ENCODE measurements at places on chromosomes 11 and 22.

DNA sequence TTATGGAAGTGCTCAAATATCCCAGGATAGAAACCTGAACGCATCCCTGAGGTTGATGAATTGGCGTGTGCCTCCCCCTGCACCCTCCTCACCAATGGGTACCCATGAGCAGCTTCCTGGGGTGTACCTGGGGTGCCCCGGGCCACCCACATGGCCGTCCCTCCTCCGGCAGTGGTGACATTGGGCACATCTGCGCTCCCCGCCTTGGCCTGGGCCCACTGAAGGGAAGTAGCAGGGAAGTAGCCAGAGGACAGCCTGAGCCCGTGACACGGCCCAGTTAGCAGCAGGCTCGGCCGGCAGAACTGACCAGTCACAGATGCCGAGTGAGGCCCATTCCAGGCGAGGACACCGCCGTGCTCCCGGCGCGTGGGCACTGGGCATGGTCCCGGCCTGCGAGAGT, 16.7 kb downstream of the MRPL23 start:
- DNase-seq, result no peak

GRCh38 chr11:38272376-38272775, 1674.3 kb upstream of the RAG2 start:
- DNase-seq, result no peak

- no peak for DNase-seq
These were observed 26.1 kb downstream of the MOB2 start for GRCh38 chr11:1460396-1460985.

DNA sequence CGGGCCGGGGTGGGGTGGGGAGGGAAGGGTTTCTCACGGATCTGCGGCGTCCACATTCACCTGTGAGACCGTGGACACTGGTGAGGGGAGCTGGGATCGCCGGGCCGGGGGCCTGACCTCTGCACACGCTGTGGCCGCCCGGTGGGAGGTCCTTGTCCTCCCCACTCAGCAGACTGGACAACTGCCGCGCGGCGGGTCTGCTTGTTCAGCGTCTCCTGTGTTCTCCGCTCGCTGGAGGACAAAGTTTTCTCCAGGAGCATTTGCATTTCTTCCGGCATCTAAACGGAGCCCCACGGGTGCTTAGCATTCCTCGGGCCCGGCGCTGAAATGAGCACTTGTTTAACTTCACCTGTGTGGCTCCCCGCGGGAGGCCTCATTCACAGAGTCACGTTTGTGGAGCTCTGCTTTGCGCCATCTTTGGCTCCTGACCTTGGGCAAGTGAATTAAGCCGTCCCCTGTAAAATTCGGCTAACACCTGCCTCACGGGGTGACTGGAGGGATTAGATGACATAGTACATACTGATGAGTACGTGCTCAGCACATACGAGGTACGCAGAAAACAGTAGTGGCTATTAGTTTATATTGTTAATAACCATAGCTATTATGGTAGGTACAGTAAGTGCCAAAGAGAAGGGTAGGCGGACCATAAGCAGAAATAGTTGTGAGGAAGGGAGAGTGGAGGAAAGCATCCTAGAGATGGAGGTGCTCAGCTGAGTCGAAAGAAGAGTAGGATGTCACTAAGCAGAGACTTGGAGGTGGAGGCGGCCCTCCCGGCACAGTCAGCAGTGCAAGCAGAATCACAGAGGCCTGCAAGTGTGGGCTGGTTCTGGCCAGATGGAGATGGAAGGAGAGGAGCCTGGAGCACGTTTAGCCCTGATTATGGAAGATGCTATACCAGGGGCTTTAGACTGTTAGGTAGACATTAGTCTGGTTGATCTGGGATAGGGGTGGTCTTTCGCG, 885 bp downstream of the TRMU start:
- DNase-seq, result peak; percentile 11

DNA sequence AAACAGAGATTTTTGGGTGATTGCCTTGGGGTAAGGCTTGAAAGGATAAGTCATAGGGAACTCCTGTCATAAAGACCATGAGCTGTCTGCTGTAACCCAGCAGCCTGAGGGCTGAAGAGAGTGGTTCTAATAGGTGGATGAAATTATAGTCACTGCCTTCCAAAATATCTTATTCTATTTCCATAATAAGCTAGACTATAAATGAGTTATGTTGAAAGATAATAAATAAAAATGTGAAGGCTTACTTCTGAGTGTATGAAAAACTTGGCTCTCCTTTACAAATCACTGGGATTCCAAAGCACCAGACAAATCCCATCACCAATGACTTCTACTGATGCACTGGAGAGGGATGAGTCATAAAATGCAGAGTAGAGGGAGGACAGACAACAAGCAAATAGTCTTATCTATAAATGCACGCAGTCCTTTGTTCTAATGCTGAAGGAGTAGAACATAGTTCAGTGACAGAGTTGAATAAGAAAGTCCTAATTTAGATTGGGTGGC, 775.0 kb upstream of the LRRC4C start:
- peak; percentile 39 for DNase-seq

DNA sequence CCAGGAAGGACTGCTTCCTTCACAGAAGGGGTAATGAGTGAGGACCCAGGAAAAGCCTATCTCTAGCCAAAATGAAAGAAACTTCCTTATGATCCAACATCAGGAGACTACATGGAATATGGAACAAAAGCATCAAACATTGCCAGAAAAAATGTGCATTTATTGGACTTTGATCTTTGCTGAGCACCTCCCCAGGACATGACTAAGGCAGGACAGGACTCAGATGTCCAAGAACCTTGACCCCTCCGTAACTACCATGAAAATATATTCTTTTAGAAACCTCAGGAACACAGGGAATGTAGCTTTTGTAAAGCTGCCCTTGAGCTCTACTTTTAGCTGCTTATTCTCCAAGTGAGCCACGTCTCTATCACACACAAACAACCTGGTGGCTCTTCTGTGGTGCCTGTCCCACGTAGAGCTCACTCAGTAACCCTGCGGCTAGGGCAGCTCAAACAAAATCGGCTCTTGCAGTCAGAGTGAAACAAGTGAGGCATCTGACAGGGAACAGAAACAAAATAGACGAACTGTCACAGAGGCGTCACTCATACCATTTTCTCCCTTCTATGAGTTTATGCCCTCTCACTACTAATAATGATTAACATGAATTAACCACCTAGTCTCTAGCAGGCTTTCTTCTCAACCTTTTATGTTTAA, 471.5 kb upstream of the API5 start:
- no peak for DNase-seq

- DNase-seq, result peak; percentile 38
These were observed 11.4 kb upstream of the VSTM5 start for GRCh38 chr11:93861808-93862207.

GRCh38 chr22:48410536-48410935, 1417.1 kb downstream of the BRD1 start:
- no peak for DNase-seq

GRCh38 chr11:74325649-74326645, 14.5 kb upstream of the P4HA3 start:
- DNase-seq, result no peak

DNA sequence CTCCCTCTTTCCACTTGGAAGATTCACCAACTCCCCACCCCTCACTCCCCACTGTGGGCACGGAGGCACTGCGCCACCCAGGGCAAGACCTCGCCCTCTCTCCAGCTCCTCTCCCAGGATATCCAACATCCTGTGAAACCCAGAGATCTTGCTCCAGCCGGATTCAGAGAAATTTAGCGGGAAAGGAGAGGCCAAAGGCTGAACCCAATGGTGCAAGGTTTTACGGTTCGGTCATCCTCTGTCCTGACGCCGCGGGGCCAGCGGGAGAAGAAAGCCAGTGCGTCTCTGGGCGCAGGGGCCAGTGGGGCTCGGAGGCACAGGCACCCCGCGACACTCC, 397 bp upstream of the CD44 start:
- DNase-seq, result no peak

GRCh38 chr11:118006153-118006534, 19.9 kb downstream of the IL10RA start:
- DNase-seq, result no peak

- no peak for DNase-seq
These were observed 258.0 kb upstream of the API5 start for GRCh38 chr11:43053638-43054412.

DNA sequence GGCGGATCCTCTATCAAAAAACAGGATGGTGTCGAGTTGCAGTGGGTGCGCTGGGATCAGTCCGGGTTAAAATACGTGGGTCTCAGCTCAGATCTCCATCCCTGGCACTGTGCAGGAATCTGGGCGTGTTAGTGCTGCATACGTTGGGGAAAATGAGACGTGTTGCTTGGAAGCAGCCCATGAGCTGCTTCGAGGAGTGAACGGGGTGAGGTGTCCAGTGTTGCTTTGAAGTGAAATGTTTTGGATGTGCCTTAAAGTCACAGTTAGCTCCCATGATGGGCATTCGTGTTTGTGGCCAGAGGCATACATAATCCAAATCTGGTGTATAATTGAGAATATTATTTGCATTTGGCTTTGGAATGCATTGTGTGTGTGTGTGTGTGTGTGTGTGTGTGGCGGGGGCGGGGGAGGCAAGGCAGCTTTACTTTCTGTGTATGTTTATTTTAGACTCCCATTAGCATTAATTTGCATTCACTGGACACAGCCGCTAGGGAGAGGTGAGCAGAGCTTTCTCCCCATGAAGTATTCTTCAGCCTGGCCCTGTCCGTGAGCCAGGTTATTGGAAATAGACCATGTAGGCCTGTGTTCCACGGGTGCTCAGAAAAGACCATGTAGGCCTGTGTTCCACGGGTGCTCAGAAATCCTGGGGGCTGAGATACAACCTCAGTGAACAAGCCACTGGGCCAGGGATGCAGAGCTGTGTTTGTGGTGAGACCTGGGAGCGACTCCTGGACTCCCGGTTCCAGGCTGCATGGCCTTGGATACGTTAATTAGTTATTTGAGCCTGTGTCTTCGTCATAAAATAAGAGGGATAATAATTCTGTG, 134.6 kb downstream of the ST3GAL4 start:
- DNase-seq, result no peak

GRCh38 chr22:23222033-23222792, 41.9 kb downstream of the BCR start:
- DNase-seq, result no peak

GRCh38 chr22:50317674-50318073, 9.1 kb downstream of the DENND6B start:
- no peak for DNase-seq

- no peak for DNase-seq
These were observed 27.4 kb upstream of the GRIA4 start for GRCh38 chr11:105582497-105582896.

DNA sequence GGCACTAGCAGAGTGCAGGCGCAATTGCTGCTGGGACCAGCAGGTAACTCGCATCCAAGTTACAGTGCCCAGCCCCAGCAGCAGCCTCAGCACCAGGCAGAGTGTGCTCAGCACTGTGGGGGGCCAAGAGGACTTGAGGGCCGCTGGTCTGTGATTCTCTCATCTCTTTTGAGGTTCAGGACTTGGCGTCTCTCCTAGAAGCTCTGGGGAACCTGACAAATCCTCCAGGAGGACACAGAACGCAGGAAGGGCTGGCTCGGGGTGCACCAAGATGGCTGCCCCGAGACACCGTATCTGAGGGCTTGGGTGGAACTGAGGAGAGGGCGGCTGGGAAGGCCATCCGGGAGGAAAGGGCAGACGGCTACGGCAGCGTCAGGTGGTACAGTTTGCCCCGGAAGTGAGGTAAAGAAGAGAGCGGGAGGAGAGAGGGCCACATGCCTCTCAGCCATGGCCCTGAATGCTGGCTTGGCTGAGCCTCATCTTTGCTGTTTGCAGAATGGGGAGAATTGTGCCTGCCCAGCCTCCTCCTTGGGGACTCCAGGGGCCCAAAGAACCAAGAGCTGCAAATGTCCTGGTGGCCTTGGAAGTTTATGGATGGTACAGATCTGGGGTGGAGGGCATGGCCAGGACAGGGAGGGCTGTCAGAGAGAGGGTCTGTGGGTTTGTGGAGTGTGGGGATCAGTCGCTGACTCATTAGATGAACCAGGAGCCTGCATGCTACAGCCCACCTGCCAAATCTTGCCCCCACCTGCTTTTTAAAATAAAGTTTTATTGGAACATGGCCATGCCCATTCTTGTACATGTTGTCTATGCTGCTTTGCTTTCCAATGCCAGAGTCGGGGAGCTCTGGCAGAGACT, 78.0 kb downstream of the MYEOV start:
- no peak for DNase-seq

DNA sequence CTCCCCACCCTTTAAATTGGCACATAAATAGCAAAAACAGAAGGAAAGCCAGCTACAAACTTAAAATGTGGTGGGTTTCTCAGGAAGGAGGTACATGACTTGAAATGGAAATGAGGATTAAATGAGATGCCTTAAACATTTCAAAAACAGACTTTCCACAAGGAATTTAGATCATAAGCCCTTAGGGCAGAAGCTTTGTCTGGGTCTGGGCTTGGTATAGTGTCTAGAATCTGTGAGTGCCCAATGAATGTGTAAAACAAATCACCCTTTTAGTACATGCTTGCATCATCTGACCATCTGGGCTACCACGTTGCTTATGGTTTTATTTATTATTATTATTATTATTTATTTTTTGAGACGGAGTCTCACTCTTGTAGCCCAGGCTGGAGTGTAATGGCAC, 37.1 kb upstream of the CREB3L1 start:
- no peak for DNase-seq

GRCh38 chr11:79441461-79441875, 638 bp upstream of the TENM4 start:
- DNase-seq, result peak; percentile 53

GRCh38 chr22:45846952-45847351, 130.0 kb downstream of the WNT7B start:
- DNase-seq, result no peak

DNA sequence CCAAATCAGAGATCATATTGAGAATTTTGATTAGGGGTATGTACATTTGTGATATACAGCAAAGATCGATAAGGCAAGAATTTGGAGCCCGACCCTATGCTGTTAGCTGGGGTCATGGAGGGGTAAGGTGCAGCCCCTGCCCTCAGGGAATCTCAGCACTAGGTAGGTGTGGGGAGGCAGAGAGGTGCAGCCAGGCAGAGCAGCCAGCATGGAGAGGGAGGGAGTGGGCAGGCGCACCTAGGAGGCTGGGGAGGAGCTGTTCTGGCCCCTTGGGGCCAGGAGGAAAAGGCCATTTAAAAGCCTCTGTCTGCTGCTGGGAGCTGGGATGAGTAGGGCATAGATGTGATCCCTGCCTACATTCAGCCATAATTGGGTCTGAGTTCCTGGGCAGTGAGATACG, 293.0 kb downstream of the TBC1D22A start:
- no peak for DNase-seq

GRCh38 chr22:36998620-36999351, 20.5 kb downstream of the TST start:
- peak; percentile 37 for DNase-seq

All from OCI-M1 (cell line).